ENCODE measurements at places on chromosomes 1 and 21.

DNA sequence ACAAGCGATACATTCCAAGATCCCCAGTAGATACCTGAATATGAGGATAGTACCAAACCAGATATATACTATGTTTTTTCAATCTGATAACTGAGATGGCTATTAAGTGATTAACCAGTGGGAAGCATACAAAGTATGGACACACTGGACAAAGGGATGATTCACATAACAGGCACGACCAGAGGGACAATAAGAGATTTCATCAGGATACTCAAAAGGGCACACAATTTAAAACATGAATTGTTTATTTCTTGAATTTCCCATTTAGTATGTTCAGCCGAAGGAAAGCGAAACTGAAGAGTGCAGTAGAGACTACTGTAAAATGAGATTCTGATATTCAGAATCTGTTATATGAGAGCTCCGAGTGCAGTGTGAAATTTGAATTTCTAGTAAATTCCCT is 10.6 kb downstream of the ZZZ3 start:
- no peak for DNase-seq

GRCh38 chr1:19053486-19053885 is 97.0 kb upstream of the IFFO2 start:
- DNase-seq: no peak

- no peak for DNase-seq
Observed at GRCh38 chr1:86852289-86852688, 61.6 kb downstream of the SELENOF start.

GRCh38 chr21:29072873-29073221 is 601 bp downstream of the CCT8 start:
- no peak for DNase-seq

Measured in stimulated activated CD4-positive, alpha-beta T cell treated with anti-CD3 and anti-CD28 coated beads, Interleukin-4, amount 100 ng/mL, for 48 hours (primary cell).